Fibroblast of villous mesenchyme (primary cell): ENCODE measurements at places on chromosomes 3 and 15. TPM values are rescaled to one million over a fixed set of nuclear protein-coding genes. Genes with fewer than 3 reads are reported as not detected.

The ELL3 gene
- total RNA-seq: 1.6 and 4.3 TPM in 2 replicates

The RAB6B gene
- 0.32 and 0.86 TPM in 2 replicates for total RNA-seq

DNA sequence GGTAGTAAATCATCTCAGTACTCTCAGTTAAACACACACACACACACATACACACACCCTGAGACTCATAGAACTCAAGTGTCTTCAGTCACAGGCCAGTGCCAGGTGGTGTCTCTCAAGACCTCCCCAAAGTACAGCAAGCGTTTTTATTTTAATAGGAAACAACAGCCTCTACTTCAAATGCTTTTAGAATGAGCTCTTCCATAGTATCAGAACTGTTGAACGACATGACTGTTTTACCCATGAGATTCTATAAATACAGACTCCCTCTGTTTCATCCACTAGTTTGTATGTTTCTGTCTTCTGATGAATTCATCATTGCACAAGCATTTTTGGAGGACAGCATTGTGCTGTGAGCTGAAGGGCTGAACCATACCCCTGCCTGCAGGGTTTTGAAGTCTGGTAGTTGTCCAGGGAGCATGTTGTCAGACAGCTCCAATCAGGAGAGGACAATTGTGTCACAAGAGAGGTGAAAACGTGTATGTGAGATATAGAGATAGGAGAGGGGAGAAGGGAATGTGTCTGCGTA is 201.0 kb upstream of the BCL6 start:
- peak; percentile 51 for DNase-seq

GRCh38 chr3:107710851-107711250 is 188.1 kb downstream of the BBX start:
- no peak for DNase-seq

- peak; percentile 14 for DNase-seq
Measured at GRCh38 chr3:79369306-79369705, 398.5 kb downstream of the ROBO1 start.

DNA sequence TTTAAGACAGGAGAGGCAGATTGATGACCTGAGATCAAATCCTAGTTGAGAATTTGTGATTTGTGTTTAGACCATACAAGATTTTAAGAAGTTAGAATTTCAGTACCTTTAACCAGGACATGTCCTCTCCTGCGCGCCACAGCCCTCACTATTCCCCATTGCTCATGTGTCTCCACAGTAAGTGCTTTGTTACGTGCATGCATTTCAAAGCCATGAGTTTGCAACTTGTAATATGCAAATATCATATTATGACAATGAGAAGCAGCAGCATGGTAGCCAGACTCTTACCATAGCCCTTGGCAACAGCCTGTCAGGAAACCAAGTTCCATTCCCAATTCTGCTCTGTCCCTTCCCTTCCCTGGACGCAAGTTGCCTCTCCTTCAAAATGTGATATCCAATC is 73.3 kb upstream of the ATP13A5 start:
- DNase-seq: no peak

GRCh38 chr15:100686725-100687473 is 84.5 kb downstream of the ASB7 start:
- no peak for DNase-seq

DNA sequence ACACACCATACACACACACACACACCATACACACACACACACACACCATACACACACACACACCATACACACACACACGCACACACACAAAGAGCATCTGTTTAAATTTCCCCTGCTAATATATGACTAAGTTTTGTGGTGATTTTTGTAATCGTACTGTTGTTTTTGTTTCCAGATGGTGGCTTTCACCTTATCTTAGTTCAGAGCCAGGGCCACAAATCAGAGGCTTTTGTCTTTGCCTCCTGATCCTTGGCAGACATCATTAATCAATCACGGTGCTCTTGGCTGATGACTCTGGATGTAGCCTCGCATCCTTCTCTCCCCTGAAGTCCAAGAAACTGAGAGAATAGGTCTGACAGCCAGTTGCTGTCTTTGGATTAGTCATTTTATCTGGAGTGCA is 52.1 kb downstream of the EDEM1 start:
- no peak for DNase-seq

DNA sequence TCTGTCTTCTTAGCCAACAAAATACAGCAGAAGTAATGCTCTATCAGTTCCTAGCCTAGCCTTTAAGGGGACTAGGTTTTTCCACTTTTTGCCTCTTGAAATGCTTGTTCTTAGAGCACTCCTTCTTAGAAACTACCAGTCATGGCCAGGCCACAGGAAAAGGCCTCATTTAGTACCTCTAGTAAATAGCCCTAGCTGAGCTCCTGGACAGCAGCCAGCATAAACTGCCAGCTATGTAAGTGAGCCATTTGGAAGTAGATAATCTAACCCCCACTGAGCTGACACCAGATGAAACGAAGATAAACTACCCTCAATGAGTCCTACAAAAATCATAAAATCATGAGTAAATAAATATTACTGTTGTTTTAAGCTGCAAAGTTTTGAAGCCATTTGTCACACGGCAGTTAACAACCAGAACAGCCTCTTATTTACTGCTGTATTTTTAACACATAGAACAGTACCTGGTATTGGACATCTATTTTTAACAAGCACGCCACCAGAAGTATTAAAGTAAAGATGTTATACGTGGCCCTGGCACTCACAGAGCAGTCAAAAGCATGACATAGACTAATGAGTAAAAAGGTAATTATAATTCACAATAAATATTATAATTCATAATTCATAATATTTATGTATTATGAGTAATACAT is 12.0 kb downstream of the TBC1D5 start:
- peak; percentile 53 for DNase-seq

GRCh38 chr3:3707858-3708768 is 91.1 kb upstream of the LRRN1 start:
- no peak for DNase-seq

DNA sequence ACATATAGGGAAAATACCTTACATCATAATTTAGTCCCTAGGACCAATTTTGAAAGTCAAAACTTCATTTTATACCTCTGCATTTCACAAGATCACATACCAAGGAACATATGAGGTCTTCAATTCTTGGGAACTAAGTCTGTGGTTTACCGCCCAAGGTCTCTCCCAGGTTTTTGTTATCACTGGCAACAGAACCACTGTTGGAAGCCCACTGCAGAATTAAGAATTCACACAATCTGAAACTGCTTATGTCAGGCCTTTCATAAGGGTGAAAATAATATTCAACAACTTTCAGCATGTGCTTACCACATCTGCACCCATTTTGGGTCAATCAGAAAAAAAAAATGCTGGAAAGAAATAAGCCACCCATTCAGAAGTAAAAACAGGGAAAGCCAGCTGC is 107.2 kb upstream of the MME start:
- DNase-seq: peak; percentile 81
